ENCODE measurements at places on chromosomes 6 and 20.

- no peak for DNase-seq
Observed at GRCh38 chr6:136614994-136615393, 64.8 kb upstream of the MAP7 start.

- DNase-seq = no peak
Observed at GRCh38 chr6:167537816-167538215, 212.9 kb downstream of the TTLL2 start.

GRCh38 chr20:6835609-6836008 is 68.1 kb downstream of the BMP2 start:
- no peak for DNase-seq

GRCh38 chr6:20811109-20811761 is 277.0 kb downstream of the CDKAL1 start:
- DNase-seq = no peak

GRCh38 chr20:13166011-13166410 is 55.1 kb upstream of the ISM1 start:
- no peak for DNase-seq

GRCh38 chr6:118985123-118985830 is 50.3 kb upstream of the MCM9 start:
- DNase-seq = no peak

DNA sequence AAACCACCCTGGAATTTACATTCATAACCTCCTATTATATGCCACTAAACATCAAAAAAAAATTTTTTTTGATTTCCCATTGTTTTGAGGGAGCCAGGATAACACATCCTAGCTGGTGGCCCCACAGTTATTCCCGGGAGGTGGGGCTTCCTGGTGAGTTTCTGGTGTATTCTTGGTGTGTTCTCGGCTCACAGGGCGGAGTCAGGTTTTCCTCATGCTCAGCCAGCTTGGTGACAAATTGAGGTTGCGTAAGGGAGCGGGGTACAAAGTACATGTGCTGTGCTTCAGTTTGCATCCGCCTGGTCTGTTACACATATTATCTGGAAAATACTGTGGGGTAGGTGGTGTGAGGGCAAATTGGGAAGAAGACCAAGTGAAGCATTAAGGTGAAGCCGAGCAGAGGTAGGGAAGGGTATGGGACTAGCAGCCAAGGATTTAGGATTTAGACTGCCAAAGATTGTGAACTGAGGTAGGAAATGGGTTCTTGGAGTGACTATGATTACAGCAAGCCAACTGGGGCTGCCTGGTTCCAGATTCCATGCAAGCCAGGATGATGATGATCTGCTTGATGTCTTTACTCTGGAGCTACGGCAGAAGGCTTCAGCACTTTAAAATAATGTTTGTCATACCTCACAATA is 46.2 kb upstream of the EEF1A1 start:
- no peak for DNase-seq

DNA sequence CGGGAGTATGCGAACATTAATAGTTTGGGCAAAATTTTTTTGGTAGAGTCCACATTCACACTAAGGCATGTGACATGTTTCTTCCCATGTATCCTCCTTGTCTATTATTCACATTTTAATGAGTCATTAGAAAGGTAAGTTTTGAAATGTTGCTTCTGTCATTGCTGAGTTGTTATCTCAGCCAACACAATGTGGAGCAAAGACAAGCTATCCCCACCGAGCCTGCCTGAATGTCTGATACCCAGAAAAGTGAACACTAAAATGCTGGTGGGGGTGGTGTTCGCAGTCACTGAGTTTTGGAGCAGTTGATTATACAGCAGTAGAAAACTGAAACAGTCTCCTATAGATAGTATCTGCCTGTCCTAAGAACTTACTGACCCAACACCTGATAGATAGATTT is 68.3 kb upstream of the ASF1A start:
- no peak for DNase-seq

DNA sequence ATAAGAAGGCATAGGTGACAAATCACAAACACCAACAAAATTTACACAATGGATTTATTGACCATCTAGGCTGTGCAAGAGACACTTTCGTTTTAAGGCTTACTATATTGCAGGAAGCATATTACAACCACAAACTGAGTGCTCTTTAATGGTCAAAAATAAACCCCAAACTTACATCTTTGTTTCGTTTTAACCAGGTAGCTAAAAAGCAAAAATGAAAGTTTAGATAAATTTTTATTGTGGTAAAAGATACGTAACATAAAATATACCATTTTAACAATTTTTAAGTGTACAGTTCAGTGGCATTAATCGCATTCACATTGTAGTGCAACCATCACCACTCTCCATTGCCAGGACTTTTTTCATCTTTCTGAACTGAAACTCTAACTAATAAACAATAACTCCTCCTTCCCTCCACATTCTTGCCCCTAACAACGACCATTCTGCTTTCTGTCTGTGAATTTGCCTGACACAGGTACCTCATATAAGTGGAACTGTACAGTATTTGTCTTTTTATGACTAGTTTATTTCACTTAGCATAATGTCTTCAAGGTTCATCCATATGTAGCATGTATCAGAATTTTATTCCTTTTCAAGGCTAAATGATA is 32.3 kb upstream of the DUSP22 start:
- no peak for DNase-seq

DNA sequence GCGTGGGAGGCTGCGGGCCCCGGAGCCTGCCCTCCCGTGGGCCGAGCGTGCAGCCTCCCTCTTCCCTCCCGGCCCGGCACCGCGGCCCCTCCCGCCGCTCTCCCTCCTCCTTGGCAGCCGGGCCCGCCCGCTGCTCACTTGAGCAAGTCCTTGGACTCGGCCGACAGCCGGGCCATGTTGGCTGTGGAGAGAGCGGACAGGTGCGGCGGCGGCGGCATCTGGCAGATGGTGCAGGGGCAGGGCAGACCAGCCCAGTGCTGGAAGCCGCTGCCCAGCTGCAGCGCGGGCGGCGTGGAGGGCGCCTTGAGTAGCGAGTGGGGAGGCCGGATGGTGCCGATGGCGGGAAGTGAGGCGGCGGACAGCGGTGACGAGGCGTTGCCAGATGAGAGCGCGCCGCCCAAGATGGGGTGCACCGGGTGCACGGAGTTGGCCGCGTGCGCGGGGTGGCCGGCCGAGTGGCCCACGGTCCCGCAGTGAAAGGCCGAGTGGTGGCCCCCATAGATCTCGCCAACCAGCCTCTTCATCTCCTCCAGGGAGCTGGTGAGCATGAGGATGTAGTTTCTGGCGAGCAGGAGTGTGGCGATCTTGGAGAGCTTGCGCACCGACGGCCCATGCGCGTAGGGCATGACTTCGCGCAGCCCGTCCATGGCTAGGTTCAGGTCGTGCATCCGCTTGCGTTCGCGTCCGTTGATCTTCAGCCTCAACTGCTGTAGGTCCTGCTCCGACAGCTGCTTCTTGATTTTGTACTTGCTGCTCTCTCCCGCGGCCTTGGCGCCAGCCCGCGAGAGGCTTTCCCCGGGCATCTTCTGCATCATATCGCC is 766 bp downstream of the OLIG3 start:
- DNase-seq = no peak

GRCh38 chr6:25553502-25553901 is 98.5 kb upstream of the SCGN start:
- no peak for DNase-seq

- DNase-seq = no peak
Observed at GRCh38 chr20:362271-363254, 15.7 kb downstream of the NRSN2 start.

DNA sequence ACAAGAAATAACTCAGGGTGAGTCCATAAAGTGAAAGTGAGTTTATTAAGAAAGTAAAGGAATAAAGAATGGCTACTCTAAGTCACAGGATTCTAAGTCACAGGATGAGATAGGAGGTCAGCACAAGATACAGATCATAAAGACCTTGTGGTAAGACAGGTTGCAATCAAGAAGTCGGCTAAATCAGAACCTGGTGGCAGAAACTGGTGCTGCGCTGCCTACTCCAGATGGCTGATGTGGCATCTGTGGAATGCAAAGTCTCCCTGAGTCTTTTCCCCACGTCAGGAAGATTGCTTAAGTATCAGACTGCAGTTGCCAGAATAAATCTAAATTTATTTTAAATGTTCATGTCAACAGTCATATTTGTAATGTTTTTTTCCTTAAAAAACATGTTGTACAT is 10.7 kb upstream of the KCNK15 start:
- no peak for DNase-seq

DNA sequence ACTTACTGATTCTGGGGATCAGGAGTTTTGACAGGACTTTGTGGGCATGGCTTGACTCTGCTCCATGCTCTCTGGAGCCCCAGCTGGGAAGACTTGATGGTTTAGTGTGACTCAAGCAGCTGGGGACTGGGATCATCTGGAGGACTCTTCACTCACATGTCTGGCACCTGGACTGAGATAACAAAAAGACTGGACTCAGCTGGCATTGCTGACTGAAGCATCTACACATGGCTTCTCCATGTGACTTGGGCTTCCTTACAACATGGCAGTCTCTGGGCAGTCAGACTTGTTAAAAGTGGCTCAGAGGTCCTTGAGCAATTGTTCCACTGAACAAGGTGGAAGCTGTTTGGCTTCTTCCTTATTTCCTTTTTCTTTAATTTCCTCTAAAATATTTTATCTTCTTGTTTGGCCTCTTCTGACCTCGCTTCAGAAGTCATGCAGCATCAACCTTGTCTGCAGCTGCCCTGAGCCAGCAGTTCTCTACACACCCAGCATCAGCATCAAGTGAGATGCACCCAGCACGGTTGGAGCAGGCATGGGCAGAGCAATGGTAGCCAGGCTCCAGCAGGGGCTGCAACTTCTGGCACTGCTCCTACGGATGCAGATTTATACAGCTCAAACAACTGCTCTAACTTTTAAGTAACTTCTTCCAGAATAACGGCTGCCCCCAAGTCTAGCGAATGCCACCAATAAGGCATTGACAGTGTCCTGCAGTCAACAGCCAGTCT is 5.6 kb upstream of the HM13 start:
- DNase-seq = no peak

DNA sequence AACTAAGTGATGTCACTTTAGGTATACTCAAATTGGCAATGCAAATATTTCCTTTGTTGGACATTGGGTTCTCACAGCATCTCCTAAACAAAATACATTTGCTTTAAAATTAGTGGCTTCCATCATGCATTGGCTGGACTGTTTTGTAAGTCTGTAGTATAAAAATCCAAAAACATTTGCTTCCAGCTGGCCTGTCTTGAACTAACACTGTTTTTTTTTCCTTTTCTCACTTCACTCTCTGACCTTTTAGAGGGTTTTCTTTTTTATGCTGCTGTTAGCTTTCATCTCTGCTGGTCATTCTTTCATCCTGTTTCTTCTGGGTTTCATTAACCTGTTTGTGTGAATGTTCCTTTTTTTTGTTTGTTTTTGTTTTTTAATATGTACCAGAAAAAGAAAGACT is 121.7 kb upstream of the MLIP start:
- no peak for DNase-seq

DNA sequence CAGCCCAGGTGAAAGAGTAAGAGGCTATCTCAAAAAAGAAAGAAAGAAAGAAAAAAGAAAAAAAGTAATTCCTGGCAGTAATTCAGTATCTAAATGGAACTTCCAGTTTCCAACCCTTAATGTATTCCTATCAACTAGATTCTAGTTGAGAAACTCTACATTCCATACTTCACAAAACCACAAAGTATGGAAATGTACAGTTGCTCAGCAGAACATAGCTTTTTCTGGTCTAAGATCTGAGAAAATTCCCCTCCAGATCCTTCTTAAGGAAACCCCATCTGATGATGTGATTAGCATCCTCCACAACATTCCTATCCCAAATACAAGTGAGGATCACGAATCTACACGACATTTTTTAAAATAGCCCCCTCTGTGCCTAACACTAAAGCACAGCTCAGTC is 3.6 kb downstream of the ARMH2 start:
- no peak for DNase-seq

DNA sequence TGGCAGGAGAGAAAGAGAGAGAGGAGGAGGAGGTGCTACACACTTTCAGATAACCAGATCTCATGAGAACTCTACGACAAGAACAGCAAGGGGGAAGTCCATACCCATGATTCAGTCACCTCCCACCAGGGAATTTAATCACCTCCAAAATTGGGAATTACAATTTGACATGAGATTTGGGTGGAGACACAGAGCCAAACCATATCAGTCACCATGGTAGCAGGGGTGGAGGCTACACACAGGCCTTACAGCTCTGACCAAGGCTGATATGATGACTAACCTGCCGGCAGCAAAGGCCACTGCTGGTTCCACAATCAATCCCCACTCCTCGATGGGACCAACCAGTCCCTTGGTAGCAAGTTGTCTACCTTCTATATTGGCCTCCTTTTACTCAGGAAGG is 13.6 kb upstream of the RBM24 start:
- DNase-seq = no peak

DNA sequence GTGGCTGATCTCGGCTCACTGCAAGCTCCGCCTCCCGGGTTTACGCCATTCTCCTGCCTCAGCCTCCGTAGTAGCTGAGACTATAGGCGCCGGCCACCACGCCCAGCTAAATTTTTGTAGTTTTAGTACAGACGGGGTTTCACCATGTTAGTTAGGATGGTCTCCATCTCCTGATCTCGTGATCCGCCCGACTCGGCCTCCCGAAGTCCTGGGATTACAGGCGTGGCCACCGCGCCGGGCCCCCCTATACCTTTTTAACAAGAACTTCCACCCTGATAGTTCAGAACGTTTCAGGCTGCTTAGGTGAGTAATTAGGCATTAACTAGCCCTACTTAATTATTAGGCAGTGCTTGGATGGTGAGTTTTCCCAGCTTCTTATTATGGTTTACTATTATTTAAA is 552.5 kb downstream of the BCKDHB start:
- no peak for DNase-seq

GRCh38 chr6:121697921-121698320 is 262.5 kb downstream of the GJA1 start:
- DNase-seq = no peak

GRCh38 chr6:143619824-143620401 is 57.9 kb upstream of the PHACTR2 start:
- no peak for DNase-seq

DNA sequence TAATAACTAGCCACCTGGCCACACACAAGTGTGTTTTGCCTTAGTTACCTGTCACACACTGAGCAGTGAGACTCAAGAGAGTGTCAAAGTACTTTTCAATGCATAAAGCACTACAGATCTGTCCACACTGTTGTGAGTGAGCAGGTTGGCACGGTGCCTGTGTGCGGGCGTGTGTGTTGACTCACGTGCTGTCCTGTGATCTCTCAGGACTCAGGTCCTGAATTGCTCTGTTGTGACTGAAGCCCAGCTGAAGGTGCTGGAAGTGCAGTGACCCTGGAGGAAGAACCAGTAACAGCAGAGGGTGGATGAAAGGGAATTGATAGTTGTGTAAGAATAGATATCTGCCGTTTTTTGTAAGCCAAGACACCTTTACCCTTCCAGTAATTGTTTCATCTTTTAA is 18.3 kb downstream of the SLC16A10 start:
- no peak for DNase-seq
